ENCODE measurements at places on chromosomes 5 and 9.
A peak's percentile ranks its signal among the peaks of the same experiment; 100 is the strongest.

- no peak for DNase-seq
Measured at GRCh38 chr9:34566972-34567371, 22.6 kb downstream of the CNTFR start.

DNA sequence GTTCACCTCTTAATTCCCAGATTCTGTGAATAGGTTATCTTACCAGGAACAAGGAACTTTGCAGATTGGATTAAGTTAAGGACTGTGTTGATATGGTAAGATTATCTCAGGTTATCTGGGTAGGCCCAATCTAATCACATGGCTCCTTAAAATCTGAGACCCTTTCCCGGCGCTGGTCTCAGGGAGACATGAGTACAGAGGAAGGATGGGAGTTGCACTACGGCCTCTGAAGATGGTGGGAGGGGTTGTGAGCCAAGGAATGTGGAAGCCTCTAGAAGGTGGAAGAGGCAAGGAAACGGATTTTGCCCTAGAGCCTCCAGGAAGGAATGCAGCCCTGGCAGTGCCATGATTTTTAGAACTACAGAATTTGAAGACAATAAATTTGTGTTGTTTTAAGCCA lies 95.1 kb downstream of the AK8 start:
- DNase-seq, result no peak

DNA sequence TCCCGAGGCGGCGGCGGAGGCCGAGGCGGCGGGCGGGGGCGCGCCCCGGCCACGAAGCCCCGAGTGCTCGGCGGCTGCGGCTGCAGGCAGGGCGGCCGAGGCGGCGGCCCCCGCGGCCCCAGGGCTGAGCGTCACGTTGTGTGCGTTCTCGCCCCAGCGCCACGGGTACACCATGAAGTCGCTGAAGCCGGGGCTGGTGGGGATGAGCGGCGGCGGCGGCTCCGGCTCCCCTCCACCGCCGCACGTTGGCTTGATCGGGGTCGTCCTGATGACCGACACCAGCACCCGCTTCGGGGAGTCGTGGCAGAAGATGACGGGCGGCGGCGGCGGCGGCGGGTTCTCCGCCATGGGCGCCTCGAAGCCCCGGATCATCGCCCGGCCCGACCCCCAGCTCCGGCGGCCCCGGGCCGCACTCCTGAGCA lies 498 bp downstream of the ZNF367 start:
- DNase-seq, result no peak

GRCh38 chr9:106798016-106798799 lies 64.8 kb upstream of the ZNF462 start:
- no peak for DNase-seq

GRCh38 chr5:172925336-172925948 lies 33.8 kb upstream of the RPL26L1 start:
- DNase-seq, result no peak

DNA sequence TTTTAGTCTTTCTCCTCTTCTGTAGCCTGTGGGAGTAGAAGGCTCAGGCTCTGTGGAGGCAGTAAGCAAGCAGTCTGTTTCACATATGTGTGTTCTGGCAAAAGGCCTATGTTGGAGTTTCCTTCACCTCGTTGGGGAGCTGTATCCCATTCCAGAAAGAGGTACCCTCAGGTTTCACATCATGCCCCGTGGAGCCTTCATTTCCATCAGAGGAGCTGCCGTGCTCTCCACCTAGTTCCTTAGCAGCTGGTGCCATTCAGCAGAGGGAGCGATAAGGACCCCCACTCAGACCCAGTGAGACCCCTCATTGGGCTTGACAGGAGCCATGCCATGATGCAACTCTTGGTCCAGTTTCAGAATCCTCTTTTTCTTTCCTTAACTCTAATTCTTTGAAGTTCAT lies 50.6 kb upstream of the ANGPTL2 start:
- no peak for DNase-seq

DNA sequence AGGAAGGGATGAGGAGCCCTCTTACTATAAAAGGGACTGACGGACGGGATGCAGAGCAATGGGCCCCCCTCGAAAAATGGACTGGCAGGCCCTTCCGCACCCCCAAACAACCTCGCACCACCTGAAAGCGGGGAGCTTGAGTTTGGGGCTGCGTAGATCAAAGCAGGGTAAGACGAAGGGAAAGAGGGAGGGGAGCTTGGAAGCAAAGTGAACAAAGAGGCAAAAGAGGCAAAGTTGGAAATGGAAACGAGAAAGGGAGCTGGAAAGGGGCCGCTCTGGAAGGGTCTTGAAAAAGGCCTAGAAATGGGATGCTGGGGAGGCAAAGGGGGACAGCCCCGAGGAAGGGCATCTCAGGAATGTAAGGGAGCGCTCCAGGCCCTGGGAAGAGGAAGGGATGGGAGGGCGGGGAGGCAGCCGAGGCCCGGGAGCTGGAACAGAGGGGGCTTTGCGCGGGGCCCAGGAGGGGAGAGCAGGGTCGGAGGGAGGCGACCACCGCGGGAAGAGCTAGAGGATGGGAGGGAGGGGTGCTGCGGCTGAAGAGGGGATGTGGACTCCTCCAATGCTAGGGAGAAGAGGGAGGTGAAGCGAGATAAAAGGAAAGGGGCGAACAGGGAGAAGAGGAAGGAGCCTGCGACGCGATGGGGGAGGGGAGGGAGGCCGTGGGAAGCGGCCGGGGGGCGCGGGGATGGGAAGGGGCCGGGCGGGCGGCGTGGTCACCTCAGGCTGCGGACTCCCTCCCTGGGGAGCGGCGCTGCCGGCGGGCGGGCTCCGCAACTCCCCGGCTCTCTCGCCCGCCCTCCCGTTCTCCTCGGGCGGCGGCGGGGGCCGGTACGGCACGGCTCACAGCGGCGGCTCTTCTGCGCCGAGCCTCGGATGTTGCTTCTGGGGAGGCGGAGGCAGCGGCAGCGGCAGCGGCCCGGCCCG lies 577 bp downstream of the RNF145 start:
- peak; percentile 59 for DNase-seq

DNA sequence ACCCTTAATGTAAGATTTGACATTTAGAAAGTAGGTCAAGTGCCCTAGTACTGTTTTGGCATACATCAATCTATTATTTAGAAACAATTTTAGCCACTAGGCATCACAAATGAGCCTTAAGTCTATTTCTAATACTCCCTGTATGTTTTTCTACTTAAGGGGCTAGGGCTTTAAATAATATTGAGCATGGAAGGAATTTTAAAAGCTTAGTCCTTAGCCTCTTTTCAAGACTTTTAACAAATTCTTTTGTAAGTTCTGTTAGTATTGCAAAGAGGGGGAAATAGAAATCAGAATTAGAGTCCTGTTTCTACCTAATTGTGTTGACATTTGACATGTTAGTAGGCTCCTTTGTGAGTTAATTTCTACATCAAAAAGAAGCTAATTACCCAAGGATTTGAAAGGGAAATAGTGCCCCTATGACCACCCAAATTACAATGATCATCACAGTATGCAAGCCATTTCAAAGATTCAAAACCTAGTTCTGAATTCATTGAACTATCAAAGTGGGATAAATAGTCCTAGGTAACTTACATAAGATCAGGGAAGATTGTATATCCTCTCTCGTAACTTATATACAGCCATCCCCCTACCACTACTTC lies 647.8 kb upstream of the ACO1 start:
- DNase-seq, result no peak

- DNase-seq, result no peak
Measured at GRCh38 chr5:78833284-78833683, 151.8 kb downstream of the ARSB start.

DNA sequence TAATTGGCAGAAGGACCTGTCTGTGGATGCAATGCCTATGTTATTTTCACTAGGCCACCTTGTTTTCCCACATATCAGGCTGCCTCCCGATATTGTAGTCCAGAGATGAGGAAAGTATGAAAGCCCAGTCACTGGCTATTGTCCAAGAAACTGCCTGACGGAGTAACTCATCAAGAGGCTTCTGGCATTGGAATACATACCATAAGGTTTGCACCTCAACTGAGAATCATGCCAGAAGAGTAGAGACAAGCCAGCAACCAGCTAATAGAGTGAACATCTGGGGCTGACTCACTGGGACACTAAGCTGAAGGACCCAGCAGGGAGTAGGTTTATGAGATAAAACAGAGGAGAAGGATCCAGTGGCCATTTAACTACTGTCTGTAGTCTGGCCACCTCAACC lies 137.2 kb upstream of the FST start:
- peak; percentile 81 for DNase-seq

GRCh38 chr9:129081388-129081904 lies 535 bp downstream of the DOLPP1 start:
- peak; percentile 98 for DNase-seq

- DNase-seq, result no peak
Measured at GRCh38 chr5:127867022-127867783, 164.0 kb downstream of the CCDC192 start.

DNA sequence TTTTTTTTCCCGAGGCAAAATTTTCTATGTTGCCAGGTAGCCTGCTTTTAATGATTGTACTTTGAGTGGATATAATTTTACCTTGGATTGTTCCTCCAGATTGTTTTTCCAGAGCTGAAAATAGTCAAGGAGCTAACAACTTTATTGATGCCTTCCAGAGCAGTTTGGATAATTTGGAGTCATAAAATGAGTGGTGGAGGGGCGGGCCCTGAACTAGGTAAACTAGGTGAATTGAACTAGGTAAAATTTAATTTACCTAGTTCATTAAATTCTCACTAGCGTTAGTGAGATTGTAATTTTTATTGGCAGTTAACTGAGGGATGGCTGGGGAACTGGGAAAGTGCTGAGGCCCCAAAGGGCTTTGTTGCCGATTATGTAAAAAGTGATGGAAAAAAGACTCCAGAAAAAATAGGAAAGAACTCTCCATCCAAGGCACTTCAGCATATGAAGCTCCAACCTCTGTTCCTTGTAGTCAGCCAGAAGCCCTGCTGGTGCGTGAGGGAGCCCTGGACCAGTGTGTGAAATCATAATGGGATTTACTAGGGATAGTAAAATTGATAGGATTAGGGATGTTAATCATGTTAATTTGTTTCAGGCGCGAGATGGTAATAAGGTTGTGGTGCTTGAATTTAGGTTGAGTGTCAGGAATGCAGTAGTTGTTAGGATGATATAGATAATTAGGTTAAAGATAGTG lies 1.7 kb downstream of the DNAJC25 start:
- no peak for DNase-seq

GRCh38 chr5:176427971-176428370 lies 11.6 kb upstream of the CLTB start:
- no peak for DNase-seq

- DNase-seq, result no peak
Measured at GRCh38 chr5:163880302-163880701, 374.9 kb downstream of the MAT2B start.

- no peak for DNase-seq
Measured at GRCh38 chr9:115525111-115526058, 407.4 kb upstream of the TNC start.

- no peak for DNase-seq
Measured at GRCh38 chr5:156654444-156654843, 195.7 kb upstream of the PPP1R2B start.

DNA sequence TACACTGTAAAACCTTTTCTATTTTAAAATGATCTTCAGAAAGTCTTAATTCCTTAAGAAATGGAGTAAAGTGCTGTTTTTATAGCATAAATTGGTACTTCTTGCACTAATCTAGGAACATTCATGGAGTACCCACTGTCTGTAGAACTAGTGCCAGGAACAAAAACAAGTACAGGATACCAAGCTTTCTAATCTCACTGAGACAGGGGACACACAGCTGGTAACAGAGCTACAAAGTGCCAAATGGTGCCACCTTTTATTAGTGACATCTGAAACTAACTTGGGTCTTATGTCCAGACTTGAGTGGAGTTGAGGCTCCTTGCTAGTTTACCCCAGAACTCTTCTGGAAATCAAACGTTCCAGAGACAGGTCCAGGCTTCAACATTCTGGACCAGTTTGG lies 57.9 kb downstream of the RNF130 start:
- no peak for DNase-seq

- peak; percentile 92 for DNase-seq
Measured at GRCh38 chr9:93827545-93828330, 127.4 kb downstream of the BARX1 start.

DNA sequence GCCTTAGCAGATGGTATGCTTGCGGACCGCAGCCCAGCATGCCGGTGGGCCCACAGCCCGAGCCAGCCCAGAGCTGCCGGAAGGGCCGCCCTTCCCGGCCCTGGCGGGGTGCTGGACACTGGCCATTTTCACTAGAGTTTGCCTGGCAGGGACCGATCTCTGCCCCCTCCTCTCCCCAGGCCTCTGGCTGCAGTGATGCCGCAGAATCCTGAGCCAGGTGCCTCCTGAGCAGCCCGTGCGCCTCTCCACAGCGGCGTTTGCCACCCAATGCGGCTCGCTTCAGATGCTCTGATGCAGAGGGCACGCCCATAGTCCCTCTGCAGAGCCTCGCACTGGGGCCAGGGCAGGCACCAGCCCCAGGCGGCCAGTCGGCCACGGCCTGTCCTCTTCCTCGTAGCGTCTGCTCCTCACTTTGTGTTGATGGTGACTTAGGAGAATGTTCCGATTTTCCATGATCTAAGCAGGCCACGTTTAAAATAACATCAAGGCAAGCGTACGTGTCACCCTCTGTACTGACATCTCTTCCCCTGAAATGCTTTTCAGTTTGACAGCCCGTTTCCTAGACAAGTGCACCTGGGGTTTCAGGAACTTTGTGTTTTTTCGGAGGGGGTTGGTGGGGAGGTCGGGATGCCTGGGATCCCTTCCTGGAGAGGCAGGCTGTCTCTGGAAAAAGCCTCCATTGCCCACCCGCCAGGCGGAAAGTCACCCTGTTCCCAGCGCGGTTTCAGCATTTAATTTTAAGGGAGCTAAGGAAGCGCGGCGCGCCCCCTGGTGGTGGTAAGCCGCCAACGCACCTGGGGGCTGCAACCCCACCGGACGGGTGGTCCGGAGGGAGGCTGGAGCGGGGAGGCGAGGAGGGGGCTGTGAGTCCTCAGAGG lies 29.8 kb upstream of the HMCN2 start:
- peak; percentile 79 for DNase-seq

GRCh38 chr5:16957304-16958196 lies 21.5 kb upstream of the MYO10 start:
- peak; percentile 66 for DNase-seq

DNA sequence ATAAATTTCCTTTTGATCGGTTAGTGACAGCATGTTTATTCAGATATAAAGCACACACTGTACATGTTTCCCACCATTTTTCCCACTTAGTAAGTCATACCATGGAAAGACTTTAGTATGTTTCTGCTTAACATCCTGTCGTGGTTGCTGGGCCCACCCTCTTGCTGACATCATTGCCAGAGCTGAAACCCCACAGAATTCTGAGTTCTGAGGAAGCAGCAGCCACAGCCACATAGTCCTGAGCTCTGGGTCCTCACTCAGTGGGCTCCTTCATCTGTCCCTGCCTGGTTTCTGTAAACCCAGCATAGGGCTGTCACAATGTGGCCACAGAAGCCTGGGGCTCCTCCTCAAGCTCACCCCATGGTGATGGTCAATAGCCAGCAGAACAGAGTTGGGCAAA lies 441.5 kb downstream of the ENC1 start:
- DNase-seq, result peak; percentile 32

GRCh38 chr5:135373736-135374515 lies 25.1 kb downstream of the MACROH2A1 start:
- DNase-seq, result peak; percentile 29

GRCh38 chr9:68706363-68707201 lies 1.5 kb downstream of the PIP5K1B start:
- no peak for DNase-seq

- DNase-seq, result no peak
Measured at GRCh38 chr5:38506302-38506701, 50.1 kb downstream of the LIFR start.

- DNase-seq, result no peak
Measured at GRCh38 chr9:1707291-1707690, 307.9 kb upstream of the SMARCA2 start.

GRCh38 chr5:57566914-57567313 lies 84.3 kb upstream of the ACTBL2 start:
- peak; percentile 54 for DNase-seq
